Posterior cingulate gyrus (tissue), 11 donors: ENCODE measurements at places on chromosomes 6 and 20.

DNA sequence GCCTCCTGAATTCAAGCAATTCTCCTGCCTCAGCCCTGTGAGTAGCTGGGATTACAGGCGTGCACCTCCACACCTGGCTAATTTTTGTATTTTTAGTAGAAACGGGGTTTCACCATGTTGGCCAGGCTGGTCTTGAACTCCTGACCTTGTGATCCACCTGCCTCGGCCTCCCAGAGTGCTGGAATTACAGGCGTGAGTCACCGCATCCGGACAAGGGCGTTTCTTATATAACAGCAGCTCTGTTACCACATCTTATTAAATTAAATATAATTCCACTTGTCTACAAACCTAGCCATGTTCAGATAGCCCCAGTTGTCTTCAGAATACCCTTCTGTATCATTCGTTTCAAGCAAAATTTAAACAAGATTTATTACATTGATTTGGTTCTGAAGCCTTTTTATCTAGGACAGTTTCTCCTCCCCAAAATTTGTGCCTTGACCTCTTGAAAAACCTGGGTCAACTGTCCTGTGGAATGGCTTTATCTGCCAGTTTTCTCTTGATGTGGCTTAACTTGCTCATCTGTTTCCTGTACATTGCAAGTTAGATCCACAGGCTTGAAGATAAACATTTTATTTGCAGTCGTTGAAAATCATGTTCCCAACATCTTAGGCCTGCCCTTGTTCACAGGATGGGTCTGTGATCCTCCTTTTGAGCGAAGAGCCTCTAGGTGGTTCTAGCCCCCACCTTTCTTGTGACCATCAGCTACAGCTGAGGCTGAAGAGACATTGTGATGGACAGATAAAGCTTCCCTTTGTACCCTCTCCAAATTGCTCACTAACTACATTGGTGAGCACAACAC, 132.2 kb downstream of the ARID1B start:
- no peak for DNase-seq

- no peak for DNase-seq
Measured at GRCh38 chr20:33875055-33875454, 63.9 kb downstream of the CHMP4B start.

DNA sequence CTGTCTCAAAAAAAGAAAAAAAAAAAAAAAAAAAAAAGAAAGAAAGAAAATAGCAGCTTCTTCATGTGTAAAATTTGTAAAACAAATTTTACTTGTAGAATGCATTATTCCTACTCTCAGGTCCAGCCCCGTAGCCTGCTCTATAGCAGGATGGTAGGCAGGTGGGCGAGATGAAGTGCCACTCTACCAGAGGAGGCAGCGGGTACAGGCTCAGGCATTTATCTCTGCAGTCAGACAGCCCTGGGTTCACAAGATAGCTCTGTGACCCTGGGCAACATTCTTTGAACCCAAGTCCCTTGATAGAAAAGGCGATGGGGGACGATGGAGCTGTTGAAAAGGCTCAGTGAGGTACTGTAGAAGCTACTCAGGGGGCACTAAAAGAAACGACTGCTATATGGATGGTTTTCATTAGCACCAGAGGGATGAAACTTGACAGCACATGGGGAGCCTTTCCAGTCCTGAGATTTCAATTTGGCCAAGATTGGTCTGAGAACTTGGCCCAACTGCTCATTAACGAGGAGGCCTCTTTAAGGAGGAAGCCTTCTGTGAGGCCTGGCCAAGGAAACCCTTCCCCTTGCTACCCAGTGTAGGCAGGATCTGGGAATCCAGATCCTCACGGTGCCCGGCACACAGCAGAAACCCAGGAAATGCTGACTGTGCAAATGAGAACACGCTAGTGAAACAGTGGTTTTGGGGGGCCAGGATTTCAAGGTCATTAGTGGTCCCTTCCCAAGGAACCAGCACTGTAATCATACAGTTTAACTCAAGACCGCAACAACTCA, 63.1 kb downstream of the MYH7B start:
- DNase-seq: no peak

DNA sequence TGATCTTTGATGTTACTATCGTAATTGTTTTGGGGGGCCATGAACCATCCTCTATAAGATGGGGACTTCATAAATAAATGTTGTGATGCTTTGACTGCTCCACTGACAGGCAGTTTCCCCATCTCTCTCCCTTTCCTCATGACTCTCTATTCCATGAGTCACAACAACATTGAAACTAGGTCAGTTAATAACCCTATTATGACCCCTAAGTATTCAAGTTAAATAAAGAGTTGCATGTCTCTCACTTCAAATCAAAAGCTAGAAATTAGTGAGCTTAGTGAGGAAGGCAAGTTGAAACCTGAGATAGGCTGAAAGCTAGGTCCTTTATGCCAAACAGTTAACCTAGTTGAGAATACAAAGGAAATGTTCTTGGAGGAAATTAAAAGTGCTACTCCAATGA, 491.0 kb downstream of the HAO1 start:
- no peak for DNase-seq

- no peak for DNase-seq
Measured at GRCh38 chr6:37029249-37029971, 24.0 kb downstream of the FGD2 start.

DNA sequence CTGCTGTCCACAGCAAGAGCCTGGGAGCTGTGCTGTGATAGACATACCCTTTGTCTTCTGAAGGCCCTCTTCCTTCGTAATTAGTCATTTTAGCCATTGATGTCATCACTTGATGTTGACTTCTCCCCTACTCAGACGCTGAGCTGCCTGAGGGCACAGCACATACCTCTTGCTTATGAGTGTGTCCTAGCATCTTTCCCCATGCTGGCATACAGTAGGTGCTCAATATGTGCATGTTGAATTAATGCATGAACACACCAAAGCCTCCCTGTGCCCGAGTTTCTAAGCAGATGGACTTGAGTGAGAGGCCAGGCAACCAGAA, 35.8 kb upstream of the FAM83D start:
- no peak for DNase-seq

DNA sequence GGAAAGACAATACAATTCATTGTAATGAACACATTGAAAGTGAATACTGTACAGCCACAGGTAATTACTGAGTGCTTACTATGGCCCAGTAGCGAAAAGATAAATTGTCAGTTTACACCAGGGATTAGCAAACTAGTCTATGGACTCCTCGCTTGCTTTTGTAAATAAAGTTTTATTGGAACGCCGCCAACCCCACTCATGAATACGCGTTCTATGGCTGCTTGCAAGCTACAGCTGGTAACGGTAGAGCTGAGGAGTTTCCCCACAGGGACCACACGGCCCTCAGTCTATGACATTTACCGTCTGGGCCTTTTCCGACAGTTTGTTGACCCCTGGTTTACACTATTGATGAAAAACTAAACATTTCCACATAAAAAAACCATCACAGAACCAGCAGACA, 24.2 kb downstream of the LAMA5 start:
- no peak for DNase-seq

GRCh38 chr6:21654361-21654760, 60.8 kb downstream of the SOX4 start:
- DNase-seq: no peak

DNA sequence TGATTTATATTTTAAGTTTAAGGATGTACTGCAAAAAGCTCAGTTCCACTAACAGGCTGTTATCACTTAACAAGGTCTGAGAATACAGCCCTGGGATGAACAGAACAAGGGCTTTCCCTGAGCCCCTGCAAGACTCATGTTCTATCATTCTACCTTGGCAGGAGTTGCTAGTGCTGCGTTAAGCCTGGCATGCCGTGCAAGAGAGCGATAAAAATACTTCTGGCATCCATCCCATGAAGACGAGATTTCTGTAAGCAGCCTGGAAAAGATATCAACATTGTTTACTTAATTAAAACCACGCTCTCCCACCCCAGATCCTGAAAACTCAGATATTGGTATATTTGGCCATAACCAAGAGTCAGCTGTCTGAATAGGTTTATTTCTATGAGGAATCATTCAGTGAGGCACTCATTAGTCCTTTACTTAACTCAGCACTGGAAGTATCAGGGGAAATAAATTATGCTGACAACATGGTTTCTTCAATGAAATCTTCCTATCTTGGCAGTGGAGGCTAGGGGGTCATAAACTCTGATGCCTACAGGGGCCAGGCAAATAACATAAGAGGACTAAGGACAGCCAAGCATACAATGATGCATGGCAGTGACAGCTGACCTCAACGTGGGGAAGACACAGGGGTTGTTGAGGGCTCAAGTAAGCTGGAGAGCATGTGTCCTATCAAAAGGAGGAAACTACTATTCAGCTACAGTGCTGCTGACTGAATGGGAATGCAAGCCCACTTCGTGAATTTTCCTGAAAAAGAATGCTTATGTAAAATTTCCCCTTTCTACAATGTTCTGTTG, 37.6 kb upstream of the LYRM2 start:
- no peak for DNase-seq

DNA sequence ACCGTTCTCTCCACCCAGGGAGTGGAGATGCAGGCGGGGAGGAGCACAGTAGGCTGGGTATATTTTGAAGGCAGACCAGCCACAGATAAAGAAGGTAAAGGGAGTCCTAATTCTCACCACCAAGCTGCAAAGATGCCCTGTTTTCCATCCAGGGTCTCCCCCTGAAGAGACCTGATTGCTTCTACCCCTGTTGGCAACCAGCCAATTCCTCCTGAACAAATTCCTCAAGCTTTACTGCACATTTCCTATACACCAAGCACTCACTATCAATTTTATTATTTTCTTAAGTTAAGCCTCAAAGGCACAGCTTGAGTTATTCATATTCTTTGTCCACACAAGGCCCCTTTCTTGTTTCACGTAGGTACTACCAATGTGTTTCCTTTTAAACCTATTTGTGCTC, 214.4 kb downstream of the EYA2 start:
- no peak for DNase-seq

DNA sequence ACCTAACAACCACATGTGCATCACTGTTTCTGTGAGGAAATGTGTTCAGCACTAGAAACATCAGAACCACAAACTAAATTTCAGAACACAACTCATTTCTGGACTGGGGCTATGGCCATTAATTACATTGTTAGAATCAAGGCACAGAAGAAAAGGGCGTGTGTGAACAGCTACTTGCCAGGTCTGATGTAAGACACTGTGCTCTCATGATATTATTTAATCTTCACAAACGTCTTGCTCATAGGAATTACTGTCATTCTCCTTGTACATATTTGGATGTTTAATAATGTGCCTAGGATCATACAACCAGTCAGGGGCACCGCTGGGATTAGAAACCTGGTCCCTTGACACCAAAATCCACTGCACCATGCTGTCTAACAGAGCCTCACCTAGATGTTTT, 14.8 kb downstream of the ADGRF1 start:
- no peak for DNase-seq

- DNase-seq: no peak
Measured at GRCh38 chr6:154301839-154302752, 54.5 kb downstream of the IPCEF1 start.

DNA sequence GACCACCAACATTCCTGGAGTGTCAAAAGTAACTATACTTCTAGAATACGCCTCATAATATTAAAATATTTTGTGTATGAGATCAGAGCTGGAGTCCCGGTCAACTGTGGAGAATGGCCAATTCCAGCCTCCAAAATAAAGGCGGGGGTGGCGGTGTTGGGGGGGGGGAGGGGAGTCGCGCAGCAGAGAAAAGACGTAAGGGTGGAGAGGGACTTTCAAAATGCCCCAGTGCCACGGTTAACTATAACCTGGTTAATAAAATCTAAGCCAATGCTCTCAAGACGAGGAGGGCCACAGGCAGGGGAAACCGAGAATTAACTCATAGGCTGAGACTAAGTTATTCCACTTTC, 1.3 kb downstream of the NUP153 start:
- no peak for DNase-seq

DNA sequence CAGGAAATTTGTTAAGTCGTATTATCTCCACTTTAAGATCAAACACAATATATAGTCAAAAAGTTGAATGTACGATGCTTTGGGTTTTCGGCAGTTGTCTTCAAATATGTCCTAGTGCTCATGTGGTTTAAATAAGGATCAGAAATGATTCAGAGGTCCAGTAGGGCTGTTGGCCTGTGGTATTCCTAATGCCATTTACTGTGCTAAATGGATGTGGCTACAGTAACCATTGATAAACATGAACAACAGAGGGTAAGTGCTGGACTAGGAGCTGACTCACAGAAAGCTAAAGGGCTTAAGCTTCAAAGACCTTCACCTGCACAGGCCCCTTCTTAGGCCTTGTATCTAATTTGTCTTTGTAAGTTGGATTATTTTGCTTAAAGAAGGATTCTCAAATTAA, 80.5 kb upstream of the TPD52L1 start:
- DNase-seq: no peak

DNA sequence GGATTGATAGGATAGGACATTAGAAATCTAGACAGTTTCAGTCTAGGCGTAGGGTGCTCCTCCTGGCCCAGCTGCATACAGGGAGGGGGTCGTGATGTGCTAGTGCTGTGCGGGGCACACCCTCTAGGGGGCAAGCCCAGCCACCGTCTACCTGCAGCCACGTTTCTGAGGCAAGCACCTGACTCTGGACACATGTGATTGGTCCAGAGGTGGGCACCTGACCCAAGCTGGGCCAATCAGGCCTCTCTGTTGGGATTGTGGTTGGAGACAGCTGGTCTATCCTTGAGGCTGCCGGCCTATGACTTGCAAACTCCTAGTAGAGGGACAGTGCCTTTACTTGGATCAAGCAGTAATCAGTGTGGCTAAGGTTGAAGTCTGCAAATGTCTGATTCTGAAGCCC, 317.1 kb downstream of the BMP7 start:
- DNase-seq: no peak

DNA sequence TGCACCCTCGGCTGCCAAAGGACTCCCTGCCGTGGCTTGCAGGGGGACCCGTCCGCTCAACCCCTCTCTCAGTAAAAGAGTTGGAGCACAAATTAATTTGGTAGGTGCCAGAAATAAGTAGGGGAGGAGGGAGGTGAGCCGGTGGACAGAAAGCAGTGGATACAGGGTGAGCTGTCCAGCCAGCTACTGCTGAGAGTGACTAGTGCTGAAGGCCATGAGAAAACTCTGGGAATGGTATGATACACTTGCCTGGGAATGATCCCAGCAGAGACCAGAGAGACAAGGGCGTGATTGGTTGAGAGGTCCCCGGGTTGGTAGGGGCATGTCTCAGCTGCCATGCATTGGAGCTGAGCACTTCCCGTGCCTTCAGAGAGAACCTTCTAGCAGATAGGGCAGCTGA, 15.7 kb downstream of the FOXQ1 start:
- no peak for DNase-seq

DNA sequence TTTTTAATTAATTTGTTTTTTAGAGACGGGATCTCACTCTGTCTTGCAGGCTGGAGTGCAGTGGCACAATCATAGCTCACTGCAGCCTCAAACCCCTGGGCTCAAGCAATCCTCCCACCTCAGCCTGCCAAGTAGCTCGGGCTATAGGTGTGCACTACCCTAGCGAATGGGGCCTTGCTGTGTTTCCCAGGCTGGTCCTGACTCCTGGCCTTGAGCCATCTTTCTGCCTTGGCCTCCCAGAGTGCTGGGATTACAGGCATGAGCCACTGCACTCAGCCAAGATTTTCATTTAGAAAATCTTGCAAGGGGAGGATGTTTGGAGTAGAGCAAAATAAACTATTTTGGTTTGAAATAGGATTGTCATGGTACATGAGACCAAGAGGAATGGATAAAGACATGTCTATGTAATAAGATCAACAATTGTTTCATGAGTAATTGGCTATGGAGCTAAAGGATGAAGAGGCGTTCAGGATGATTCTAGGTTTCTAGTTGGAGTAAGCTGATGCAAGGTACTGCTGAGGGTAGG, 237.8 kb downstream of the UST start:
- no peak for DNase-seq
